ENCODE measurements at places on chromosomes 3 and 15.

- DNase-seq: no peak
These were observed 2.6 kb downstream of the BHLHE40 start for GRCh38 chr3:4981665-4982494.

DNA sequence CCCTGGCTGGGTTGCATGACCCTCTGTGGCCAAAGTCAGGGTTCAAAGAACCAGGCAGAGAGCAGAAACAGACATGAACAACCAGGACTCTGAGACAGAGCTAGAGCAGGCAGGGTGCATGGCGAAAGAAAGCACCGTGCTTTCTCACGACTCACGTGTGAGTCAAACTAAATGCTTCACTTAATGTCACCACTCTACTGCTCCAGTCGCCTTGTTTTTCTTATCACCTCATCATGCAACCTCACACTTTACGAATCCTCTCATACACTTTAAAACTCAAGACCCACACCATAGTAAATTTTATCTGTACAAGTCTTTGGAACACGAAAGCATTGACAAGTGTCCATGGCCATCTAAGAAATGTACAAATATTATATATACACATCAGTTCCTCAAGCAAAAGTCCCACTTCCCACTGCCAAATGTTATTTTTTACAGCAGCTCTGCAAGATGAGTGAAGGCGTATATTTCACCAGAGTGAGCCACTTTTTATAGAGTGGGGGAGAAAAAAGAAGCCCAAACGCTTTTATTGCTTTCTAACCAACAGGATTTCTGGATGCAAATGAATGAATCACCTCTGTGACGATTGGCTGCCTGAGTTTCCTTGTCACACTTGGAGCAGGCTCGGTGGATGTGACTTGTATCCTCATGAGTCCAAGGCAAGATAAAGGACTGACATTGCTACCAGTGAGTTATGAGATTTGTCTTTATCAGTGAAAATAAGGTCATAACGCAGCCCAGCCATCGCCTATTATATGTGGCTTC lies 16.0 kb upstream of the MEGF11 start:
- no peak for DNase-seq

DNA sequence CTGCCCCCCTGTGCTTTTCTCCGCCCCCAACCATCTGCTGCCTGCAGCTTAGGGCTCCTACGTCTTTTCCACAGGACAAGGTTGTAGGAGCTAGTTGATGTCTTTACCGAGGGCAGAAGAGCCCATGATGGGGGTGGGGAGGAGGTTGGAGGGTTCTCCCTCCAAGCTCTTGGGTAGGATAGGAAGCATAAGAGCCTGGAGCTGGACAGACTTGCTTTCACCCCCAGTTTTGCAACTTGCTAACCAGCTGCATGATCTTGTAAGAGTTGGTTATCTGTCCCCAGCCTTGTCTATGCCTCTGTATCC lies 856 bp downstream of the ABCF3 start:
- no peak for DNase-seq

DNA sequence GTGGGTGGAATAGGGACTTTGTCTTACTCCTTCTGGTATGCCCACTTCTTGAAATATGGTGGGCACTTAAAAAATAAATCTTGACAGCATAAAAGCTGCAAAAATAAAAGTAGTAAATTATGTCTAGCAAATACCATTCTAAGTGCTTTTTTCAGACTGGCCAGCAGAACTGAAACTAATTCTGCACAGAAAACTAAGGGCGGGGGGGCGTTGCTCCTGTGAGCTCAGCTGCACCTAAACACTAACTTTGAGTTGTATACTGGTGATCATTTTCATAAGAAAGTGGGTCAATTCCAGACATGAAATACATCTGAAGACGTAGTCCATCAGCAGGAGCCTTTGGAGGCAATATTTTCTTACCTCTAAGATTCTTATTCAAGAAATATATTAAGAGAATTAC lies 114.8 kb downstream of the WDR76 start:
- DNase-seq: no peak

DNA sequence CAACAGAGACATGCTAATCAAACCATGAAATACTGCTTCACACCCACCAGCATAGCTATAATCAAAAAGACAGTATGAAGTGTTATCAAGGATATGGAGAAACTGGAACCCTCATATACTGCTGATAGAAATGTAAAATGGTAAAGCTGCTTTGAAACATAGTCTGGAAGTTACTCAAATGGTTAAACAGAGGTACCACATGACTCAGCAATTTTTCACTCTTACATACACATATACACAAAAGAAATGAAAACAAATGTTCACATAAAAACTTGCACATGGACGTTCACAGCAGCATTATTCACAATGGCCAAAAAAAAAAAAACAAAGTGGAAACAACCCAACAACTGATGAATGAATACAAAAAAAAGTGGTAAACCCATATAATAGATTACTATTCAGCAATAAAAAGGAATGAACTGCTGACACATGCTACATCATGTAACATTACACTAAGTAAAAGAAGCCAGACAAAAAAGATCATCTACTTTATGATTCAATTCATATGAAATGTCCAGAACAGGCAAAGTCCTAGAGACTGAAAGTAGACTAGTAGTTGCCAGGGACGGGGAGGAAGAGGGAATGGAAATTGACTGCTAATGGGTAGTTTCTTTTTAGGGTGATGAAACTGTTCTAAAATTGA lies 23.2 kb downstream of the ZNF148 start:
- DNase-seq: no peak

DNA sequence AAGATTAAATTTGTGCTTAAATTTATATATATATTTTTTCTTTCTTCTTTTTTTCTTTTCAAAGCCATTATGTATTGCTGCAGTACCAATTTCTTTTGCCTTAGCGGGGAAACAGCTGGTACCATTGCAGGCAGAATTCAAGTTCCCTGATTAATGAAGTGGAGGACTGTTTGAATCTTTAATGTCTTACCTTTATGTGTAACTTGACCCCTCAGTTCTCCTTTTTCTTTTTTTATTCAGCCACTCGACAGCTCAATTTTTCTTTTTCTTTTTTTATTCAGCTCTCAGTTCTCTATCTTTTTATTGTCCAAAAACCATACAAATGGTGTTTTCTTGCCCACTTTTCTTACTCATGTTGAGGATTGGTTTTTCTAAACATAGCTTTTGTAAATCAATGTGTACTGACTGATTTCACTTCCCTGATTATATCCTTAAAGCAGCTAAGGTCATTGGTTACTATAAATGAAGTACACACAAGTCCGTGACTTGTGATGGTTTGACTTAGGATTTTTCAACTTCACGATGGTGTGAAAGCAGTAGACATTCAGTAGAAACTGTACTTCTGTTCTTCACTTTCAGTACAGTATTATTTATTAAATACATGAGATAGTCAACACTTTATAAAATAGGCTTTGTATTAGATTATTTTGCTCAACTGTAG lies 22.8 kb downstream of the ATP2C1 start:
- DNase-seq: no peak
